Spinal cord (tissue), 10 donors: ENCODE measurements at places on chromosomes 2 and 18. TPM values are rescaled to one million over a fixed set of nuclear protein-coding genes. Genes with fewer than 3 reads are reported as not detected.
A peak's percentile ranks its signal among the peaks of the same experiment; 100 is the strongest.

DNA sequence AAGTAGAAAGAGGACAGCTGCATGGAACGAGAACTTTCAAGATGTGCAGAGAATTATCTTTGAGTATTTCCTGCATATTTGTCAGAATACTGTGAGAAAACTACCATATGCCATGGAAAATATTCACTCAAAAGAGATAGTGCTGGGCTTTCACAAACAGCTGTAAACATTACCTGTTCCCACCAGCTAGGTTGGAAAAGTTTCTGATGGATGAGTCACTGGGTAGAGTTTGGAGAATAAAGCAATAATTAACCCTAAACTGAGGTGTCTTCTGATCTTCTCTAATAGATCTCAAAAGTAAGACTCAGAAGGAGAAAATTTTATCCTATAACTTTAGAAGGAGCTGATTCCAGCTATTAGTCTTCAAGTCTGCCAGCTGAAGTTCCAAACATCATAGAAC is 3.9 kb upstream of the FSIP2 start:
- peaks cover 11% of the 10 kb centered on the region for H3K4me1 ChIP-seq
- no peaks in the 10 kb centered on the region for H3K36me3 ChIP-seq
- H3K27me3 ChIP-seq = peaks cover 2% of the 10 kb centered on the region
- no peak overlapping the region for H3K4me3 ChIP-seq
- no peak for DNase-seq
- no peak overlapping the region for H3K27ac ChIP-seq

The ZC3H6 gene
- 14.8 TPM for total RNA-seq

GRCh38 chr2:231745303-231746038 is 35.6 kb downstream of the PDE6D start:
- H3K4me1 ChIP-seq = no peaks in the 10 kb centered on the region
- no peak for DNase-seq
- no peak overlapping the region for H3K27ac ChIP-seq
- no peak overlapping the region for H3K4me3 ChIP-seq
- no peaks in the 10 kb centered on the region for H3K27me3 ChIP-seq

DNA sequence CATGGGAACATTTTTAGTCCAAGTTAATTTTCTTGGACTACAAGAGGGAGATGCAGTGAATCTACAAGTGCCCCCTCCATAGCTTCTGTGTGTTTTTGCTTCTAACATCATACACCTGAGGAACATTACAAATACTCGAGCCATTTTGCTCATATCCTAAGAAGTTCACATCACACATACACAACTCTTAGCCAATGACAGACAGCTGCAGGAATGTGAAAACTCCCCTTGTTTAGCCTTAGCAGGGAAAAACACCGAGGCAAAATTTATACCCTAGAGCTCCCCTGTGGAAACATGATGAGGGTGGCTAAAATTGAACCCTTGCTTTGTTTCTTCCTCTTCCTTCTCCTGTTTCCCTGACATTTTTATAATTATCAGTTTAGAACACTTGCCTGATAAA is 928.3 kb upstream of the NRXN1 start:
- H3K36me3 ChIP-seq = no peaks in the 10 kb centered on the region
- no peaks in the 10 kb centered on the region for H3K27me3 ChIP-seq
- H3K27ac ChIP-seq = no peak overlapping the region
- no peak overlapping the region for H3K4me3 ChIP-seq
- no peak for DNase-seq

DNA sequence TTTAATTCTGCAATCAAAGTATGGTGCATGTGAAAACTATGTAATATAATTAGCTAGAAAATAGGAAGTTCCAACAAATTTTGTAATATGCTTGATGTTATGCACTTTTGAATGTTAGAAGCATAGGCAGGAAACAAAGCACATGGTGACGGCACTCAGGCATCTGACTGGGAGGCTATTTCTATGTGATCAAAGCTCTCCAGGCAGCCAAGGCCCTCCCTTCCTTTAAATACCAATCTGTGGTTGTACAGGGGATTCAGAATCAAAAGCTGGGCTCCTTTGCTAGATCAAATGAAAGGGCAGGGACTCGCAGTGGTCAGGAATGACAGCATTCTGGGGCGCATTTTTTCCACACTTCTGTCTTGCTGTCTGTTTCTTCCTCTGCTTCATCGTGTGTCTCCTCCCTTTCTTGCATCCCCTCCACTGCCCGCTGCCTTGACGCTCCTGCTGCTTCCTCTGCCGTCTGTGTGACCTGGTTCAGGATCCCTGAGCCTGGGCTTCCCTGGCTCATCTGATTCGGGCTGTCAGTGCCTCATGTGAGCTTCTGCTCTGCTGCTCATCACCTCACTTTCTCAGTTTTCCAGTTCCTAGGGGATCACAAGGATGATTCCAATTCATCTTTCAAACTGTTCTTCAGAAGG is 30.9 kb downstream of the TMEM182 start:
- no peaks in the 10 kb centered on the region for H3K4me1 ChIP-seq
- no peak overlapping the region for H3K4me3 ChIP-seq
- no peak overlapping the region for H3K27ac ChIP-seq
- DNase-seq = no peak
- no peaks in the 10 kb centered on the region for H3K36me3 ChIP-seq

The TEKT4 gene
- 2.7 TPM for total RNA-seq

DNA sequence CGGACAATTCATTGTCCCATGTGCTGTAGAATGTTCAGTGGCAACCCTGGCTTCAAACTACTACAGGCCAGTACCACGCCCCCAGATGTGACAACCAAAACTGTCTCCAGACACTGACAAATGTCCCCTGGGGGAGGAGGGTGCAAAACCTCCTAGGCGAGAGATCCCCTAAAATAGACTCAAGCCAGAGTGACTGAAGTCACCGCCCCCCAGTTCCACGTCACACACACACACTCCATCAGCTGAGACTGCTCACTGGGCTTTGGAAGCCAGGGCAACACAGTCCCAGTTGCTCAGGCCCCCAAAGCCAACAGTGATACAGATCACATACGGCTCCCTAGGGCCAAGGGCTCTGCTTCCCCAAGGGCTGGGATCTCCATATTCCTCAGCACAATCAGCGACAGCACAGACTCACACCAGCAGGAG is 19.1 kb downstream of the HDAC4 start:
- no peak overlapping the region for H3K4me3 ChIP-seq
- H3K27ac ChIP-seq = peak overlapping the region; percentile 40
- peaks cover 63% of the 10 kb centered on the region for H3K4me1 ChIP-seq
- no peak for DNase-seq

GRCh38 chr2:74381751-74382150 is 1.6 kb upstream of the DCTN1 start:
- H3K27me3 ChIP-seq = no peaks in the 10 kb centered on the region
- no peak overlapping the region for H3K4me3 ChIP-seq
- H3K4me1 ChIP-seq = peaks cover 22% of the 10 kb centered on the region

DNA sequence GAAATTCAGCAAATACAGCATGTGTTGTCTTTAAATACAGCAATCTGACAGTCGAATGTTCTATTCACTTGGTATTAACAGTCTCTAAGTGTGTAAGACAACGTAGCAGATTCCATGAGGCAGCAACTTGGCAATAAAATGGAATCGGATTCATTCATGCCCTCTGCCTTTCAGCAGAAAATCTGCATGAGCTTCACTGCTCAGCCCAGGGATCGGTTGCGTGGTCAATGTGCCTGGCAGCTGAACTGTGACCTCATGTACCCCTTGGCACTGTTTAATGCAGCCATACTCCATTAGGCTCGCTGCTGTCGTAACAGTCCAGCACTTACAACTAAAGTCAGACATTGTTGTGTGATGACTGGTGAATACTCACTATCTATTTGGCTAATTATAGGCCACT is 17.7 kb upstream of the RGPD4 start:
- no peaks in the 10 kb centered on the region for H3K36me3 ChIP-seq
- H3K27ac ChIP-seq = no peak overlapping the region
- H3K27me3 ChIP-seq = no peaks in the 10 kb centered on the region
- peak; percentile 77 for DNase-seq

DNA sequence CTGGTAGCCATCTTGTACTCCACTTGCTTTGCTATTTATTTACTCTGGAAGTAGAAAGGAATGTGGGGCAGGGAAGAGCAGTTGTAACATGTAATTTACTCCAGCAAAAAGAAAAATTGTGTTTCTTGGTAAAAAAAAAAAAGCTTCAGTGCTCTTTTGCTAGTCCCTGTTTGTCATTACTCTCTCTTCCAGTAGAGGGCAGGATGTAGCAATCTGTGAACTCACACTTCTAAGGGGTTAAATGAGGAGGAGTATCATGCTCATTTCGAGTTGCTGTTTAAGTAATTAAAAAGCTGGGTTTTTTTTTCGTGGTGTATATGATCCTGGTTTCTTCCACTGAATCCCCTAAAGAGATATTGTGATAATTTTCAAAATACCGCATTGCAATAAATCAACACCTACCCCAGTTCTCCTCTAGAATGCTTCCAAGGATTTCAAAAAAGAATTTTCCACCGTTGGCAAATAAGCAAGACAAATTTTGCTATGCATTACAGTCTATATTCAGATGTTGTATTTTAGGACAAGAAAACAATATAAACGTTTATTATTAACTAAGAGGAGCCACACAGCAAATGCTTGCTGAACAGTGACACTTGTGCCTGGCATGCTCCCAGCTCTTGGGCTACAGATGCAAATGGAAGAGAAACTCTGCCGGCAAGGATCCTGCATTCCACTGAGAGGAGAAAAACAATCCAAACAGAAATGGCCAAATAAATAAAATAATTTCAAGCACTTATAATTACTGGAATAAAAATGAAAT is 261.6 kb downstream of the ASXL3 start:
- H3K36me3 ChIP-seq = no peaks in the 10 kb centered on the region
- H3K27ac ChIP-seq = no peak overlapping the region
- no peaks in the 10 kb centered on the region for H3K27me3 ChIP-seq
- H3K4me3 ChIP-seq = peak overlapping the region; percentile 16

DNA sequence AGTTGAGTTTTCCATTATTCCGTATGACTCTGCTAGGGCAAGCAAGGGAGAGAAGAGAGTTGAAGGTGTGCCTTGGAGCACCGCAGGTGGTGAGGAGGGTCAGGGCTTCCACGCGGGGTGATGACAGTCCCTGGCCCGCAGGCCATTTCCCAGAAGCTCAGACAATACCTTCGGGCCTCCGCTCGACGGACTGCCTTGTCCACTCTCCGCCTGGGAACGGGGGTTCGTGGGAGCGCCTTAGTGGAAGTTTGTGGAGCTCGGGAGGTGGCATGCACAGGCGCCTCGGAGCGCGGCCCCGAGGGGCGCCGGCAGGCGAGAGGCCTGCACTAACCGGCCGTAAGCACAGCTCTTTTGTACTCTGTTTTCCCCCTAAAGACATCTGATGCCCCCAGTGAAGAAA is 69.8 kb downstream of the ARHGEF33 start:
- no peak overlapping the region for H3K27ac ChIP-seq
- H3K27me3 ChIP-seq = peaks cover 3% of the 10 kb centered on the region
- H3K36me3 ChIP-seq = peaks cover 3% of the 10 kb centered on the region
- no peak for DNase-seq
- H3K4me1 ChIP-seq = peaks cover 15% of the 10 kb centered on the region

GRCh38 chr2:53575721-53576124 is 191.9 kb upstream of the CHAC2 start:
- no peaks in the 10 kb centered on the region for H3K36me3 ChIP-seq
- no peak overlapping the region for H3K4me3 ChIP-seq
- no peak for DNase-seq
- peak overlapping the region; percentile 25 for H3K27ac ChIP-seq

- H3K27ac ChIP-seq = peak overlapping the region; percentile 72
- H3K4me3 ChIP-seq = no peak overlapping the region
- H3K4me1 ChIP-seq = peaks cover 8% of the 10 kb centered on the region
- DNase-seq = peak; percentile 59
- no peaks in the 10 kb centered on the region for H3K27me3 ChIP-seq
- no peaks in the 10 kb centered on the region for H3K36me3 ChIP-seq
These were observed 225.4 kb upstream of the FBXO11 start for GRCh38 chr2:48131539-48132270.

DNA sequence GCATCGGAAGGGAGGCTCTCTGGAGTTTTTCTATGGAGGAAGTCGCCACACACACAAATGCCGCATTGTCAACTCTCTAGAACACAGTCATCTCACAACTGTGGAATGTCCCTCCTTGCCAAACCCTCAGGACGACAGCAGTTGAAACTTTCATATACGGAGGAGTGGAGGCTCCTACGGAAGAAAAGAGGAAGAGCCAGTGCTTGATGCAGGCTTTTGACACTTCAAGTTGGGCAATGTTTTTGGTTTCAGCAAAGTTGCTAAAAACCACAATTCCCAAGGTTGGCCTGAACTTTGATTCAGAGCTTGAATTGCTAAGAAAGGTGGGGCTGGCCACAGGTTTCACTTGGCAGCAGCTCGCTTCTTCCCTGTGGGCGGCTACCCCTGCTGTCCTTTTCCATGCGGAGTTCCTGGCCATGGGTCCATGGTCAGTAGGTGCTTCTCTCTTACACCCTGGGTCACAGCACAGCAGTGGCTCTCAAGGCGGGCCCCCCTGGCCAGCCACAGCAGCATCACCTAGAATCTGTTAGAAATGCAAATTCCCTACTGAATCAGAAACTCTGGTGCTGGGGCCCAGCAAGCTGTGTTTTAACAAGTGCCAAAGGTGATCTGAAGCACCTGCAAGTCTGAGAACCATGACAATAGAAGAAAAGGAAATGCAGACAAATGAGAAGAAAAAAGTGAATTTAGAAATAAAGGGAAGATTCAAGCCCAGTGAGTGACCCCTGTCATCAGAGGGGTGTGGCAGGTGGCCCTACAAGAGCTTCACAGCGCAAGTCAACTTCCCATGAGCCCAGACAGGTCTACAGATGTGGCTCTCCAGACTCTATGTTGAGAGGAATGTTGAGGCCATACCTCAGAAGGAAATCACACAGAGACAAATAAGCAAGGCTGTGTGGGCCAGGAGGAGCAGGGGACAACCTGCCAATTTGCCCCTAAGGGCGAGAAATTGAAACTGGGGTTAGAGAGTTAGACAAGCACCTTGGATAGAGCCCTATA is 856.4 kb downstream of the RNF144A start:
- H3K4me3 ChIP-seq = no peak overlapping the region
- DNase-seq = no peak
- H3K36me3 ChIP-seq = no peaks in the 10 kb centered on the region

- peaks cover 34% of the 10 kb centered on the region for H3K27me3 ChIP-seq
- H3K27ac ChIP-seq = no peak overlapping the region
- no peaks in the 10 kb centered on the region for H3K36me3 ChIP-seq
- no peak overlapping the region for H3K4me3 ChIP-seq
- peak; percentile 43 for DNase-seq
These were observed 1.3 kb upstream of the AKAIN1 start for GRCh38 chr18:5198311-5198710.

- no peaks in the 10 kb centered on the region for H3K27me3 ChIP-seq
- no peak overlapping the region for H3K4me3 ChIP-seq
- H3K4me1 ChIP-seq = peaks cover 4% of the 10 kb centered on the region
These were observed 140.3 kb downstream of the ARL6IP6 start for GRCh38 chr2:152858594-152859265.

GRCh38 chr2:42931146-42931817 is 138.9 kb upstream of the HAAO start:
- H3K4me1 ChIP-seq = peaks cover 80% of the 10 kb centered on the region
- peak overlapping the region; percentile 65 for H3K27ac ChIP-seq
- no peaks in the 10 kb centered on the region for H3K36me3 ChIP-seq
- no peaks in the 10 kb centered on the region for H3K27me3 ChIP-seq
- no peak for DNase-seq
- H3K4me3 ChIP-seq = no peak overlapping the region
